ENCODE measurements at places on chromosomes 2 and 18.

DNA sequence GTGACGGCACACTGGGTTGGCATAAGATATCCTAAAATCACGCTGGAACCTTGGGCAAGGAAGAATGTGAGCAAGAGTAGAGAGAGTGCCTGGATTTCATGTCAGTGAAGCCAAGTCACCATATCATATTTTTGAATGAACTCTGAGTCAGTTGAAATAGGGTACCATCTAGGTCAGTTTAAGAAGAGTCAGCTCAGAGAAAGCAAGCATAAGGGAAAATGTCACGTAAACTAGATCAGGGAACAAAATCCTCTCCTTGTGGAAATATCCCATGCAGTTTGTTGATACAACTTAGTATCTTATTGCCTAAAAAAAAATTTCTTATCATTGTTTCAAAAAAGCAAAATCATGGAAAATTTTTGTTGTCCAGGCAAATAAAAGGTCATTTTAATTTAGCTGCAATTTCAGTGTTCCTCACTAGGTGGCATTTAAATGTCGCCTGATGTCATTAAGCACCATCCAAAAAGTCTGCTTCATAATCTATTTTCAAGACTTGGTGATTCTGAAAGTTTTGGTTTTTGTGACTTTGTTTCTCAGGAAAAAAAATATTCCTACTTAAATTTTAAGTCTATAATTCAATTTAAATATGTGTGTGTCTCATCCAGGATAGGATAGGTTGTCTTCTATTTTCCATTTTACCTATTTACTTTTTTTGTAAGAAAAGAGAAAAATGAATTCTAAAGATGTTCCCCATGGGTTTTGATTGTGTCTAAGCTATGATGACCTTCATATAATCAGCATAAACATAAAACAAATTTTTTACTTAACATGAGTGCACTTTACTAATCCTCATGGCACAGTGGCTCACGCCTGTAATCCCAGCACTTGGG, 19.6 kb downstream of the RSAD2 start:
- H3K27ac ChIP-seq = no peak overlapping the region
- no peak for DNase-seq
- H3K27me3 ChIP-seq = peaks cover 4% of the 10 kb centered on the region
- peaks cover 4% of the 10 kb centered on the region for H3K4me1 ChIP-seq
- peaks cover 85% of the 10 kb centered on the region for H3K36me3 ChIP-seq

GRCh38 chr2:163565192-163565591, 170.6 kb downstream of the FIGN start:
- H3K4me3 ChIP-seq = no peak overlapping the region
- H3K27me3 ChIP-seq = no peaks in the 10 kb centered on the region
- H3K27ac ChIP-seq = no peak overlapping the region
- DNase-seq = no peak
- no peaks in the 10 kb centered on the region for H3K36me3 ChIP-seq

DNA sequence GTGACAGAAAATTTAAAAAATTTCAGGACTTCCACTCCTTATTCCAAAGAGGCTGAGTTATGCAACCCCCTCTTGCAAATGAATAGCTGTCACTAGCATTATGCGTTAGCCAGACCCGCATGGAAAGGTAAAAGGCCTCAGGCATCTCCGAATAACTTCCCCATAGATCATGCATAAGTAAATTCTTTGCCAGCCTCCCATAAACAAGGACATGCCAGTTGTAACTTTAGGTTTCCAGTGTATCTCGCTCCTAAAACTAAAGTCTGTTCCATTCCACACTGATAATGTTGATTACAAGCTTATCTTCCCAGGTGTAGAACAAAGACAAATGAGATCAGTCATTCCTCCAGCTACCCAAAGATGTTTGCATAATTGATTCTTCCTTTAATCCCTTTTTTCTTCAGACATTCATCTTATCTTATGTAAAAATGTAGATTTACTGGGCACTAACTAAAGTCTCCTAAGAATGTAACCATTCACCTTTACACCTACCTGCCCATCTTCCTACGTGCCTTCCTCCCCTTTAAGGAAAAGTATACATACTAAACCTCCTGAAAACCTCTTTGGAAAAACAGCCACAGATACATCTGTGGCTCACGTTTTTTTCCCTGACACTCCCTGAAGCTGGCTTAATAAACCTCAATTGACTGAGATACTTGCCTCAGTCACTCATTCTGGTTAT, 13.6 kb upstream of the NFU1 start:
- DNase-seq = no peak
- no peaks in the 10 kb centered on the region for H3K36me3 ChIP-seq
- no peak overlapping the region for H3K4me3 ChIP-seq
- peaks cover 30% of the 10 kb centered on the region for H3K27me3 ChIP-seq
- peaks cover 5% of the 10 kb centered on the region for H3K4me1 ChIP-seq

DNA sequence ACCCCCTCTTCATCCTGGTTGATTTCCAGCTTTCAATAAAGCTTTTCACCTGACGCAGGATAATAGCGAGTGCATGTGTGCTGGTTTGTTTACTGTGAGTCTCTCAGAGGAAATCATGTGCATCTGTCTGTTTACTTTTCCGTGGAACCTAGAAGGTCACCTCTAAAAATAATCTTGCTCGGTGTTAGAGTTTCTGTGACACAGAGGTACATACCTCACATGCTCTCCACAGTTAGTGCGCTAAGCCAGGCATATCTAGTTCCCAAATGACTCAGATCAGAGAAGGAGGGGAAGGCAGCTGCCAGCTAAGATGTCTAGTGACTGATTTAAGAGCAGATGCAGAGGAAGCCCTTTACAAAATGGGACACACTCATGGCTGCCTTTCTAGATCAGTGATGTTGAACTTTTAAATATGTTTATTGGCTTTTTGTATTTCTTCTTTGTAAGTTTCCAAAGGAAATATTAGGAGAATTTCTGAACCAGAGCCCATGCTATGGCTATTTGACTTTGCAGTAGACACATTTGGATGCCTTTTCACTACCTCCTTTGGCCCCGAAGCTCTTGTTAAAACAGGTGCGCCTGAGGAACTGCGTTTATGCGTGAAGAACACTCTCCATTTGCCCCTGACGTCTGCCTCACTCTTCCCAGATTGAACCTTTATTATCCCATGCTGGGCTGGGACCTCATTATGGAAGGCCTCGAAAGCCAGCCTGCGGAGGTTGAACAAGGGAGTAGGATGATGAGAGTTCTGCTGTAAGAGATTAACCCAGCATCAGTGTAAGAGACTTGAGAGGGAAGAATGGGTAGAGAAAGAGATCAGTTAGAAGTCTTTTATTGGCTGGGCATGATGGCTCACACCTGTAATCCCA, 145.6 kb downstream of the FAM161A start:
- peak; percentile 31 for DNase-seq
- H3K4me3 ChIP-seq = no peak overlapping the region
- H3K27me3 ChIP-seq = peaks cover 1% of the 10 kb centered on the region
- H3K27ac ChIP-seq = no peak overlapping the region
- H3K36me3 ChIP-seq = no peaks in the 10 kb centered on the region

GRCh38 chr2:66582987-66583880, 148.3 kb downstream of the MEIS1 start:
- H3K4me3 ChIP-seq = no peak overlapping the region
- H3K4me1 ChIP-seq = no peaks in the 10 kb centered on the region
- H3K27ac ChIP-seq = no peak overlapping the region
- no peaks in the 10 kb centered on the region for H3K36me3 ChIP-seq
- peaks cover 26% of the 10 kb centered on the region for H3K27me3 ChIP-seq

- no peak overlapping the region for H3K27ac ChIP-seq
- DNase-seq = no peak
- no peak overlapping the region for H3K4me3 ChIP-seq
- peaks cover 7% of the 10 kb centered on the region for H3K36me3 ChIP-seq
- H3K4me1 ChIP-seq = no peaks in the 10 kb centered on the region
- no peaks in the 10 kb centered on the region for H3K27me3 ChIP-seq
These were observed 130.0 kb downstream of the TAF4B start for GRCh38 chr18:26356045-26356785.

DNA sequence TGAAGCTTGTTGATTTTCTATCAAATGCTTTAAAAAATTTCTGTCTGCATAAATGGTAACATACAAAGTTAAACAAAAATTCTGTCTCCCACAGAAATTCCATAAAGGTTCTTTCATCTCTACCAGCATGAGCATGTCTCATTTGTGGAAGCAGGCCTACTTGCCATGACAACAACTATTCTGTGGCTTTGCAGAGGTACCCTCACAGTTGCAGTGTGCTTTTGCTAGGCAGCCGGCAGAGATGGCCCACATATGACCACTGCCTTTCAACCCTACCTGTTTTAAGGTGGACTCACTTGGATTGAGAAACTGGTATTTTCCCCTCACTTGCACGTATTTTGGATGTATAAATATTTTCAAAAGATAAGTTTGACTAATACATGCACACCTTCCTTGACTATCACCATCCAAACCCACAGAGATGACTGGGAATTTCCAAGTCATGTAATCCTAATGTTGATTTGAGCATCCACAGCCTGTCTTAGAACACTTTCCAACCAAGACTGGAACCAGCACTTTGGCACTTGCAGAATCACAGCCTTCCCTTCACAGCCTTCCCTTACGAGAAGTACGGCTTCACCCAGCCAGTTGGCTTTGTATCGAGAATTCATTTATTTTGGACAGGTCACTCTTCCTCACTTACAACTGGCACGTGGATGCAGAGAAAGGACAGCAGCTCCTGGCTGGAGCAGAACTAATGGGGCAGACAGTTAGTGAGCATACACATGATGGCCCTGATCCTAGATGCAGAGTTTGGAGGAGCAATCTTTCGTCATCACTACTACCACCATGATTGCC, 9.3 kb upstream of the FHL2 start:
- no peaks in the 10 kb centered on the region for H3K4me1 ChIP-seq
- H3K36me3 ChIP-seq = no peaks in the 10 kb centered on the region
- H3K27ac ChIP-seq = no peak overlapping the region
- no peak for DNase-seq
- no peak overlapping the region for H3K4me3 ChIP-seq

- no peak overlapping the region for H3K27ac ChIP-seq
- H3K4me1 ChIP-seq = peaks cover 9% of the 10 kb centered on the region
- peaks cover 37% of the 10 kb centered on the region for H3K27me3 ChIP-seq
- H3K36me3 ChIP-seq = no peaks in the 10 kb centered on the region
These were observed 15.2 kb downstream of the GPC1 start for GRCh38 chr2:240450532-240451107.

GRCh38 chr2:234102112-234102511, 51.6 kb downstream of the SPP2 start:
- DNase-seq = no peak
- no peaks in the 10 kb centered on the region for H3K36me3 ChIP-seq
- no peak overlapping the region for H3K4me3 ChIP-seq
- H3K4me1 ChIP-seq = peaks cover 28% of the 10 kb centered on the region
- H3K27me3 ChIP-seq = peaks cover 2% of the 10 kb centered on the region

- DNase-seq = no peak
- peaks cover 13% of the 10 kb centered on the region for H3K27me3 ChIP-seq
- no peak overlapping the region for H3K27ac ChIP-seq
- no peaks in the 10 kb centered on the region for H3K4me1 ChIP-seq
- H3K36me3 ChIP-seq = no peaks in the 10 kb centered on the region
These were observed 87.2 kb downstream of the PPP1R1C start for GRCh38 chr2:182072861-182073260.

- no peak for DNase-seq
- no peak overlapping the region for H3K4me3 ChIP-seq
- no peaks in the 10 kb centered on the region for H3K27me3 ChIP-seq
- no peaks in the 10 kb centered on the region for H3K4me1 ChIP-seq
- H3K36me3 ChIP-seq = no peaks in the 10 kb centered on the region
These were observed 345.7 kb upstream of the SPRED2 start for GRCh38 chr2:65778137-65778536.

DNA sequence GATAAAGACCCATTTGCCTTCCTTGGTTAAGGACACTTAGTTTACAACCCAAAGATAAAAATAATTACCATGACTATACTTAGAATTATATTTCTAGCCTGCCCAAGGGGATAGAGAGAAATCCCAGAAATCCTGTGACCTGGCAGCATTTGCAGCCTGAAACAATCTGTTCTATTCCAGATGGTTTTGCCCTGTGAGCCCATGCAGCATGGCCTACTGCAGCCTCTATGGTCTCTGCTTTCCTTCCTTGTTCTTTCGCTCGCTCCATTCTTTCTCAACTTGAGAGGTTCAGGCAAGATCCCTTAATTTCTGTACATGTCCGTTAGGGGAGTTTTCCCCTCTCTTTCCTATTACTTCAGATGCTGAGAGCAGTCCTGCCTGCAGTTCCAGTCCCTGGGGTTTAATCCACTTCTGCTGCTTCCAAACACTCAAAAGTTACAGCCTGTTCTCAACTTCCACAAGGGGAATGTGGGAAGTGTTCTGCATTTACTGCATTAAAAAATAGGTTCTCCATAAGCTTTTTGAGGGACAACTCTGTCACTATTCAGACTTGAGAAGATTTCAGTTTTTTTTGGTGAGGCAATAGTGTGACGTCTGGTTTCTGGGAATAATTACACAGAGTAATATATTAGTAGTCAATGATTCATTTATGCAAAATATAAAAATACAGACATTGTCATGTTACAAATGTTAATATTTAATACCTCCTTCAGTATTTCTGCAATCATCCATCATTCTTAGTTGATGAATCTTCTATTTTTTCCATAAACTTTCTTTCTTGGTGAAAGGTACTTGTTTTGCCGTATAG, 80.3 kb downstream of the CDCA7 start:
- peaks cover 37% of the 10 kb centered on the region for H3K27me3 ChIP-seq
- H3K36me3 ChIP-seq = no peaks in the 10 kb centered on the region
- H3K27ac ChIP-seq = no peak overlapping the region
- no peaks in the 10 kb centered on the region for H3K4me1 ChIP-seq

- H3K4me3 ChIP-seq = no peak overlapping the region
- H3K4me1 ChIP-seq = no peaks in the 10 kb centered on the region
- no peaks in the 10 kb centered on the region for H3K27me3 ChIP-seq
- DNase-seq = no peak
- H3K27ac ChIP-seq = no peak overlapping the region
- no peaks in the 10 kb centered on the region for H3K36me3 ChIP-seq
These were observed 161.7 kb downstream of the PARD3B start for GRCh38 chr2:204706939-204707338.

DNA sequence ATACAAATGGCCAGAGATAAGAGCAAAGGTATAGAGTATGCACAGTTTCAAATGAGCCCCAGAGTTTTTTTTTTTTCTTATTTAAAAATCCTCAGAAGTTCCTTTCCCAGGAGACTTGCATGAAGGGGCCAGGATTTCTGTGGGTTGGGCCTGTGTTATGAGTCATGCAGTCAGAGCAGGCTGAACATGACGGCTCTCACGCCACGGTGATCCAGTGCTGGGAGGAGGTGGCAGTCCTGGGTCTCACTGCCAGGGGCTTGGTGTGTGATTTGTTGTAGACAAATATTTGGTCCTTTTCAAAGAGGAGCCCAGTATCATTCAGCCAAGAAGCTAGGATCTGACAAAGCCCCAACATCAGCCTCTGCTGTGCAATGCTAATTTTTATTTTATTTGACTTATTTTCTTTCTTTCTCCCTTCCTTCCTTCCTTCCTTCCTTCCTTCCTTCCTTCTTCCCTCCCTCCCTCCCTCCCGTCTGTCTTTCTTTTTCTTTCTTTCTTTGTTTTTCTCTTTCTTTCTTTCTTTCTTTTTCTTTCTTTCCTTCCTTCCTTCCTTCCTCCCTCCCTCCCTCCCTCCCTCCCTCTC, 10.4 kb upstream of the KCNE4 start:
- H3K4me3 ChIP-seq = no peak overlapping the region
- no peaks in the 10 kb centered on the region for H3K36me3 ChIP-seq
- H3K27me3 ChIP-seq = no peaks in the 10 kb centered on the region
- DNase-seq = no peak

GRCh38 chr2:237931205-237931721, 35.6 kb upstream of the UBE2F start:
- peaks cover 16% of the 10 kb centered on the region for H3K4me1 ChIP-seq
- H3K27me3 ChIP-seq = no peaks in the 10 kb centered on the region

GRCh38 chr2:240449764-240450531, 14.5 kb downstream of the GPC1 start:
- peaks cover 35% of the 10 kb centered on the region for H3K27me3 ChIP-seq
- H3K4me1 ChIP-seq = peaks cover 9% of the 10 kb centered on the region
- no peak overlapping the region for H3K27ac ChIP-seq
- no peak for DNase-seq
